ENCODE measurements at places on chromosomes 11 and 22. TPM values are rescaled to one million over a fixed set of nuclear protein-coding genes. Genes with fewer than 3 reads are reported as not detected.

The VSIG10L2 gene
- total RNA-seq = not detected

The ADAMTS8 gene
- 0.07 TPM for total RNA-seq

The OR10G7 gene
- total RNA-seq = not detected

The OR51B2 gene
- 17.1 TPM for total RNA-seq

The MCHR1 gene
- not detected for total RNA-seq

The OR5T3 gene
- total RNA-seq = not detected

The LRRC10B gene
- not detected for total RNA-seq

The BCO2 gene
- 4.0 TPM for total RNA-seq

- DNase-seq = no peak
Measured at GRCh38 chr11:81072273-81072672, 1631.4 kb upstream of the TENM4 start.

DNA sequence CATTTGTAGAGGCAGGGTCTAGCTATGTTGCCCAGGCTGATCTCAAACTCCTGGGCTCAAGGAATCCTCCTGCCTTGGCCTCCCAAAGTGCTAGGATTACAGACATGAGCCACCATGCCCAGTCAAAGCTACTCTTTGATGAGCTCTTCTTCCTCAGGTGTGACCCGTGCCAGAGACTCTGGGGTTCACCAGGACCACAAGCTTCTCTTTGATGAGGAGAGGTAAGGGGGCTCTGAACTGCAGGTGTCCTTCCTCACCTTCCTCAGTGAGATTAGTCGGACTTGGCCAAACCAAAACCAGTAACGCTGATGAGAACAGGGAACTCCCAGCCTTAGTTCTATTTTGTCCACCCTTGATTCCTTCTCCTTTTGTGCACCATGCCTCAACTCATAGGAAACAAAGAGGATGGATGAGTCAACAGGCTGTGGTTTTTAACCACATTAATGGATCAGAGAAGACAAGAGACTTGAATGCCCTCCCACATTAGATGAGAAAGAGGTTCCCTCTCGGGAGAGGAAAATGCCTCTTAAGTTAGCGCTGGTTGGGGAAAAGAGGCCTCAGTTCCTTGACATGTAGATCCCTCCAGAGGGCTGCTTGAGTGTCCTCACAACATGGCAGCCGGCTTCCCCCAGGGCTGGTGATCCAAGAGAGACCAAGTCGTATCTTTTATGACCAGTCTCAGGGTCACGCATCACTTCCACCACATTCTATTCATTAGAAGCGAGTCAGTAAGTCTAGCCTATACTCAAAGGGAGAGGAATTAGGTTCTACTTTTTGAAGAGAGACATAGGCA, 25.7 kb upstream of the CTR9 start:
- DNase-seq = peak; percentile 79

DNA sequence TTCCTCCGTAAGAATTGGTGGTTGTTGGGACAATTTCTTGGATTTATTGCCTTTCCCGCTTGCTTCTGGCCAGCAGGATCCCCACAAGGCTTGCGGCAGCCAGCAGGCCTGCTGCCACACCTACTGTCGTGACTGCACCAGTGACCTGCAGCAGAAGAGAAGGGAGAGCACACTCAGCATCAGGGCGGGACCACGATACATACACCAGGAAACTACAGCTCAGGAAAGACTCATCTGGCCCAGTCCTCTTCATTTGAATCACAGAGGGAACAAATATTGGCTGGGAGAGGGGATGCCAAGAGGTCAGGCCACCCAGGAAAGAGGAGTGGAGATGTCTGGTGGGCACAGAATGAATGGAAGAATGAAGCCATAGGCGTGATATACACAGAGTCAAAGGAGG, 10.3 kb downstream of the PLAAT2 start:
- no peak for DNase-seq

DNA sequence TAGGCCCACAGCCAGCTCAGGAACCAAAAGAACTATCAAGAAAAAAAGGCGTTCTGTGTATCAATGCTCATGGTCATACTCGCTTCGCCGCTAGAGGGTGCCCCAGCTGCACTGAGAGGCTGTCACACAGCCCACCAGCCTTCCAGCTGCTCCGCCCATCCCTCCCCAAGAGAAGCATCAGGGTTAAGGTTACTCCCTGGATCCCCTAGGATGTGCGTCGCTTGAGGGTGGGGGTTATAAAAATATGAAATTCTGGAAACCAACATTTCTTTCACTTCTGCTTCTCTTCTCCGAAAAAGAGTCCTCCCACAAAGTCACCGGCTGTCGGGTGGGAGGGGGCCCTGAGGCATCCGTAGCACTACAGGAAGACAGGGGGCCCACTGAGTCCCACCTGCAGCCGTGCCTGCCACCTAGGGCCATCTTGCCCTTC, 1.7 kb downstream of the CBX6 start:
- peak; percentile 71 for DNase-seq

GRCh38 chr11:17391493-17392355, 3.3 kb upstream of the KCNJ11 start:
- DNase-seq = no peak

DNA sequence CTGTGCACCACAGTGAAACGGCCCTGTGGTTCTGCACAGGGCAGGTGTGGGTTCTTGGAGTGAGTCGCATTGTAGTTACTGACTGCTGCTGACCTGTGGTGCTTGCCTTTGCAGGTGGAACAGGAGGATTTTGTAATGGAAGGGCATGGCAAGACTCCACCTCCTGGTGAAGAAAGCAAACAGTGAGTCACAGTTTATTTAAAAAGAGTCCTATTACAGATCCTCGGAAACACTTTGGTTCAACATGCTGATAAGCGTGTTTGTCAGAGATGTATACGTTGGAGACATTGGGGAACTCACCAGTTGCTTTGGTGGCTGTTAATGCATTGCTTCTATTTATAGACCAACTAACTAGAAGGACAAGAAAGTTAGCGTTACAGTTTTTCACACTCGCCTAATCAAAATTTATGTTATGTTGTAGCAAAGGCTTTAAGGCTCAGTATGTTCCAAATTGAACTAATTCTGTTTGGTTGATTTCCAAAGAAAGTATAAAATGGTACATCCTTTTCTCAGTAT, 21.7 kb upstream of the TNRC6B start:
- DNase-seq = peak; percentile 51

DNA sequence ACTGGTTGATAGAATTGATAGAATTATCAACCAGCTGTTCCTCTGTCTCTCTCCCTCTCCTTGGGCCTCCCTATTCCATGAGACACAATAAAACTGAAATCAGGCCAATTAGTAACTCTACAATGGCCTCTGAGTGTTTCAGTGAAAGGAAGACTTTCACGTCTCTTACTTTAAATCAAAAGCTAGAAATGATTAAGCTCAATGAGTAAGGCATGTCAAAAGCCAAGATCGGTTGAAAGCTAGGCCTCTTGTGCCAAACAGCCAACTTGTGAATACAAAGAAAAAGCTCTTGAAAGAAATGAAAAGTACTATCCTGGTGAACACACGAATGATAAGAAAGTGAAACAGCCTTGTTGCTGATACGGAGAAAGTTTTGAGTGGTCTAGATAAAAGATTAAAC, 16.6 kb downstream of the PIH1D2 start:
- DNase-seq = no peak

DNA sequence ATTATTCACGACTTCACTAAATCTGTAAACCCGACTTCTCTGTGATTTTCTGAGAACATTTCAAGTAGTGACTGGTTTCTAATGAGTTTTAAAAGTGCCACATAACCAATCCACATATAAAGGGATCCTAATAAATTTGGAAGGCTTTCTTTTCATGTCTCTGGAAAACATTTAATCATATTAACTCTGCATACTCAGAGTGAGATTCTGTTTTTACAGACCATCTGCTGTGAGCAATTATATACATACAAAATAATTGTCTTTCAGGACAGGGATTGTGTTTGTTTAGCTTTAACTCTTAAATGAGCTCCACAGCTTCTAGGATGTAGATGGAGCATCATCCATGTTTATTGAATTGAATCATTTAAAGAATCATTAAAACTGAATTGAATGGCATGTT, 65.1 kb downstream of the PRMT3 start:
- no peak for DNase-seq

- DNase-seq = no peak
Measured at GRCh38 chr11:117419482-117420142, 92.0 kb downstream of the CEP164 start.

GRCh38 chr22:50710221-50710620, 27.8 kb upstream of the ACR start:
- no peak for DNase-seq

- DNase-seq = no peak
Measured at GRCh38 chr11:102256251-102256650, 61.0 kb upstream of the BIRC3 start.

- DNase-seq = no peak
Measured at GRCh38 chr11:109023036-109023435, 358.2 kb downstream of the DDX10 start.

DNA sequence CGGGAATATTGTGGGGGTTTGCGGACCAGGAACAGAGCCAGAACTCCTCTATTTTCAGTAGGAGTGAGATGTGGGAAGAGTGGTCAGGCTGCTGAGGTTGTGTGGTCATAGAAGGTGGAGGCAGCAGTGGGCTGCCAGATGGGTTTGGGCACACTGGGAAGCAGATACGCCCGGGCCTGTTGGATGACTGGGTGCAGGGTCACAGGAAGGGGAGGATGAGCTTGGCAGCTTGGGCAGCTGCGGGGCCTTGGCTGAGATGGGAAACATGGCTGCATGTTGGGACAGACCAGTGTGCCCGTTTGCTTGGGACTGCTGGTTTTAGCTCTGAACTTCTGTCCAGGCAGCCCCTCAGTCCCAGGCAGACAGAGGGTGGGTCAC, 11.4 kb downstream of the SHANK3 start:
- DNase-seq = no peak

DNA sequence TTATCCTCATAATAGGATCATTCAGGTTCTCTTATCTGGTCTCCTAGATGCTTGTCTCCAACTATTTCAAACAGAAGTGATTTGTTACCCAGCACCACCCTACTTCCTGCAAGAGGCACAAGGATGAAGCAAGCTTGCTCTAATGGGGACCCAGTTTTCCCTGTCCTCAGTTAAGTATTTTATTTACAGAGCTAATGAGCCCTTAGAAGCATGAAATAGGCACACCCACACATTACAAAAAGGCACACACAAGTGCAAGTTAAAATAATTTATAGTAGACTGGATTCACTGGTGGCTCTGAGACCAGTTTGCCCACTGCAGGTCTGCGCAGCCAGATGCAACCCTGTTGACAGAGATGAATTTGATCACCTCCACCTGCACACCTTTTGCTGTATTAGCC, 167.5 kb downstream of the KIRREL3 start:
- DNase-seq = no peak

- no peak for DNase-seq
Measured at GRCh38 chr11:120329556-120329955, 4.5 kb downstream of the TLCD5 start.

- no peak for DNase-seq
Measured at GRCh38 chr22:34111210-34111824, 191.0 kb upstream of the LARGE1 start.

DNA sequence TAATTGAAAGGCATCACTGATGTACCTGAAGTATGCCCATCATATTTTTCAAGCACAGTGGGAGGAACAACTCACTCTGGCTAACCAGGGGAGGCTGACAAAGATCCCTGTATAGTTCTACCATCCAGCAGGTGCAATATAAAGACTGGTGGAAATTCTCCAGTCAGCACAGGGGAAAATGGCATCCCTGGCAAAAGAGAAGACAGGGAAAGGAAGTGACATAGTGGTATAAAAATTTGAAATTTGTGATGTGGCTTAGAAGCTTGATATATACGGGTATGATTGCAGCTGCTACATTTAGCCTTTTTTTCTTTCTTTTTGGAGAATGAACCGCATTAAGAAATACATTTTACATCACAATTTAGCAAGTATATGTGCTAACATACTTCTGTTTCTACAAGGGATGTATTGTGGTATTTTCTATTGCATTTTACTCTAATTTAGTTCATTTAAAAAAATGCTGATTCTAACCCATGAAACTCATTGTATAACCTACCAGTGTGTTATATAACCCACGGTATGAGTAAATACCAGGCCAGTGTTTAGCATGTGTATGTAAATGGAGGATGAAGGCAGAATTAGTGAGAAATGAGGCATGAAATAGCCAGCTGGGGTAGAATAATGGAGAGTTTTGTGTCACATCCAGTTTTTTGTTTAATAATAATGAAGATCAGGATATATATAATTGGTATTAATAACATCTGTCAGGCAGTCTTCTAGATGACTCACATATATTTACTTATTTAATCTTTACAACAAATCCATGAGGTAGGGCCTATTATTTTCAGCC, 186.1 kb downstream of the ARHGAP42 start:
- DNase-seq = no peak

DNA sequence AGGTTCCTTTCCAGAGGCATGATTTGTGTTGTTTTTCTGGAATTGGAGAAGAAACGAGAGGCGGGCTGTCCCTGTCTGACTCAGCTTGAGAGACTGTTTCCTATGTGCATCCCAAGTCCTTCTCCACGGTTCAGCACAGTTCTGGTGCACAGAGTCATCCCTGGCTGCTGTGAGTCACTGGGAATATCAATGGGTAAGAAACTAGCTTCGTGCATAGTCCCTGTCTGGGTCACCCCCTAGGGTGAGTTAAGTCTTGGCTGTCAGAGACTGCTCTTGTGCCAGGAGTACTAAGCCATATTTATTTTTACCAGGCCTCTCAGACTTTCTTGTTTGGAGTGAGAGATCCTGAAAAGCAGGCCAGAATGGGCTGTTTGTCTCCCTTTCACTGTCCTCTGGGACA, 2.4 kb upstream of the LRP4 start:
- DNase-seq = no peak

DNA sequence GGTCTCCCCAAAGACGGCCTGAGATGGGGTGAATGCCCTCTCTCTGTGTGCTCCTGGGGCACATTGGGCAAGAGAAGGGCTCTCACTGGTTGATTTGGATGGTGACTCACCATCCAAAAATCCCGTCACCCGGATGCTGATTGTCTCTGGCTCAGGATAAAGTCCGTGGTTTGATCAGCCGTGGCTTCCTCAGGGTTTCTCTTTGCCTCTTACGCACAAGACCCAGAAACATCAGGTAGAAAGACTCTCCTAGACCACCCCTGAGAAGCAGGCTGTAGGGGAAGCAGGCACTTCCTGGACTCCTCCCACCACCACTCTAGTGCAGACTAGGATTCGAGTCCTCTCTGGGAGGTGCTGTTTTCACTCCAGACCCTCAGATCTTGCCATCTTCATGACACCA, 176.1 kb upstream of the NCAM1 start:
- DNase-seq = no peak

DNA sequence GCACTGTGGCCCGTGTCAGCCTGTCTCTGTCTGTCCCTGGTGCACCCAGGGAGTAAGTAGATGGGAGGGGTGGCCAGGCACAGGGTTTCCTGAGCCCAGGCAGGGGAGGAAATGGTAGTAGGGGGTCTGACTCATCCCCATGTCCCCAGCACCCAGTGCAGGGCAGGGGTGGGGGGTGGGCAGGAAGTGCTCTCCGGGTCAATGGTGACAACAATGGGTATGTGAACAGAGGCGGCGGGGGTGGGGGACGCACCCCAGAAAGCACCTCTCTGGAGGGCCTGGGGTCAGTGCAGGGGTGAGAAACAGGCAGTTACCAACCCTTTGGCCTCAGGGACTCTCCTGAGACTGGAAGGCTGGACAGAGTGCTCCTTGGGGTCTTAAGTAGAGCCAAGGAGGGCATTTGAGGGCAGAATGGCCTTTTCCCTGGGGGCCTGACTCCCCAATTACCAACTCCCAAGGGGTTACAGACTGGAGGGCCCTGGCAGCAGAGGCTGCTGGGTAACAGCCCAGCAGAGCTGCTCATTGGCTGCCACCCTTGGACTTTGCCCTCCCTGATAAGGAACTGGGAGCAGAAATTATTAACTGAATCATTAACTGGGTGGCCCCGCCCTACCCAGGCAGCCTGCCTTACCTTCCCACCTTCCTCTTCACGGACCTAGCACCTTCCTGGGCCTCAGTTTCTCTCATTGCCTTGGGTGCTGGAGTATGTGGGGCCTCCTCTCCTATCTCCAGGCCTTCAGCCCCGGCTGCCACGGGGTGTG, 4.2 kb downstream of the MYRF start:
- peak; percentile 56 for DNase-seq

All from HCT116 (cell line).